Inflammatory macrophage treated with lipopolysaccharide for 4 hours (primary cell): ENCODE measurements at places on chromosomes 3 and 15.
A peak's percentile ranks its signal among the peaks of the same experiment; 100 is the strongest.

GRCh38 chr3:146163584-146163983, 2.6 kb upstream of the PLOD2 start:
- peak; percentile 17 for DNase-seq

GRCh38 chr15:93779341-93779740, 452.0 kb upstream of the MCTP2 start:
- DNase-seq, result no peak

GRCh38 chr3:51862886-51863285, 1.5 kb downstream of the IQCF2 start:
- DNase-seq, result no peak

- no peak for DNase-seq
Measured at GRCh38 chr3:172104471-172105072, 65.2 kb downstream of the FNDC3B start.

DNA sequence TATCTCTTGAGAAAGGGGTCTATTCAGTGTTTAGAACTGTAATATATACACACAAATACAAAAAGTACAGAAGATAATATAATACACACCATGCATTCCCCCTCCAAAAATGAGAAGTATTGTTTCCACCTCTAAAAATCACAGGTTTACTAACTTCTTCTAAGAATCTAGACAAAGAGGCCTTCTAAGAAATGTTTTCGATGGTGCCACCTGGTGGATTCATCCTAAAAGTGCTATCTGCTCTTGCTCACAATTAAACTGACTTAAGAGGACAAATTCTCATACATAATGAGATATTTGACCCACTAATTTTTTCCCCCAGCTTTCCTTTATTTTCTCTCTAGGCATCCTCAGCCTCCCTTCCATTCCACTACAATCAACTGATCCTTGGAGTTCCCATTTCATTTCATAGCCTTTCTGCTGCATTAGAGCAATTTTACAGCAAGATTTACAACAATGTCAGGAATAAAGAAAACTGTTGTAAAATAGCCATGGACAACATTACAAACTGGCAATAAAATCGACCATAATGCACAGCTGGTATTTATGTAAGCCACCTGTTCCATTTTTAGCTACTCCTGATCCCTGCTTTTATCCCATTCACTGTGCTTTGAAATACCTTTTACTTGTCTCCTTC, 124.6 kb downstream of the ARRDC4 start:
- DNase-seq, result peak; percentile 74

GRCh38 chr3:131543714-131544113, 40.9 kb upstream of the MRPL3 start:
- no peak for DNase-seq

DNA sequence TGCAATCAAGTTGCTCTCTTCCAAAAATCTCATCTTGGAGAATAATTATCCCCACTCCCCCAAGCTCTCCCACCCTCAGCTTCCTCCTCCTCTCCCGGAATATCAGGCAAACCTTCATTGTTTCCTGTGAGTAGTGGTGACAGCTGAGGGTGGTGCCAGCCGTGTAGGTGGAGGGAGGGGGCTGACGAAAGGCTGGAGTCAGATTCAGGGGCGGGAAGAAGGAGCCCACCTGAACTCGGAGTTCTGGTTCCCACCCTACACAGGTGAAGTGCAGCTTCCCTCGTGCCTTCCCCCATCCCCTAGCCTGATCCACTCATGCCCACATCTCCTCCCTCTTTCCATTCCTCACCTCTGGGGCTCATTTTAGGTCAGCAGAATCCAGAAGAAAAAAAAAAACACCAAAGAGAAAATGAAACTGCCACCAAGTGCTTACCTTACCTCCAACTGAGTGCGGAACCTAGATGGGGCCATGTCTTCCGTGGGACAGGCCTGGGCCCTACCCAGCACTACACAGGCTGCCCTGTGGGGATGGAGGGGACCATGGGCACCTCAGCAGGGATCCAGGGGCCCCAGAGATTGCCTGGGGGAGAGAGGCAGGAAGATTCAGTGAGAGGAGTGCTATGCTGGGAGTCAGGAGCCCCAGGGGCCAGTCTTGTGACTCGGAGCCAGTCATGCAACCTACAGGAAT, 81.3 kb downstream of the ADCY5 start:
- DNase-seq, result no peak

DNA sequence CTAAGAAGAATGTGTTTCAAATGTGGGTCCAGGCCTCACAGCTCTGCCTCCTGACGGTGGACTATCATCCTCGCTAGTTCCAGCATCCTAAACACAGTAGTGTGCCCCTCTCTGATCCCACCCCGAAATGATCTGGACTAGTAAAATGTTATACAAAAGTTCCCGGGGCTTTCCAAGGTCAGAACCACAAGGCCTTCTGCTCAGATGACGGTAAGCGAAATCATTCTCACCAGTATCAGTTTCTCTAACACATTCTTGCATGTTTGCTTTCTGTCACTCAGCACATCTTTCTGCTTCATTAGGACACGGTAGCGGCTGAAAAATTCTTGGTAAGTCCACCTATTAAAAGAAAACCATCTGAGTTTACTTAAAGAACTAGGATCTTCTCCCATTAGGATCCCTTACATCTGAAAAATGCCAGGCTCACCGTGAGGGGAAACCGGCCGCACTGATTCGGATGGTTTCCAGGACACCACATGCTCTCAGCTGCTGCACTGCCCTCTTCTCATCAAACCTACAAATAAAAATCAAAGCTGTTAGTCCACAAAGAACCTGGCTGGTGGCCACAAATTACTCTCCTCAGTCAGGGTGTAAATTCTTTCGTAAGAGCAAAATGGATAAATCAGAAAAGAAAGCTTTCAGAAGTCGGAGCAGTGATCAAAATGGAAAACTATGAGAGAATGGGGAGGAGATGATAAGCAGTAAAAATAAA, 83.9 kb upstream of the MYO5C start:
- no peak for DNase-seq

DNA sequence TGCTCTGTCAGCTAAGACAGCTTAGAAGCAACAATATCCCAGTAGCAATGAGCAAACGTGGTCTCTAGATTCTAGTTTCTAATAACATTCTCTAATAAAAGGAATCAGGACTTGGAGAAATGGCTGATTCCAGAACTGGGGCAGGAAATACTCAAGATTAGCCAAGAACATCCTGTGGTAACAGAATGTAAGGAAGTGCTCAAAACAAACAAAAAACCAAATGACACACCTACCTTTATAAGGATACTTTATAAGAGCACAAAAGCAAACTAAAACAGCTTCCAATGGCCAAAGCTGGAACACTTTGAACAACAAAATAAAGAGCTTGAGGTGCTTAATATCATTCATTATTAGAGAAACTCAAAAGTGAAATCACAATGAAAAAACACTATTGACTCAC, 33.1 kb upstream of the EIF5A2 start:
- no peak for DNase-seq
